ENCODE measurements at places on chromosomes 4 and X. TPM values are rescaled to one million over a fixed set of nuclear protein-coding genes. Genes with fewer than 3 reads are reported as not detected.

Gene ADH1B
- polyA plus RNA-seq, result not detected

GRCh38 chrX:125295337-125295736, 24.3 kb upstream of the TEX13C start:
- no peak overlapping the region for H3K4me3 ChIP-seq
- no peaks in the 10 kb centered on the region for H3K4me1 ChIP-seq
- H3K27me3 ChIP-seq, result no peaks in the 10 kb centered on the region
- no peak overlapping the region for H3K27ac ChIP-seq
- no peak for DNase-seq
- H3K36me3 ChIP-seq, result no peaks in the 10 kb centered on the region

DNA sequence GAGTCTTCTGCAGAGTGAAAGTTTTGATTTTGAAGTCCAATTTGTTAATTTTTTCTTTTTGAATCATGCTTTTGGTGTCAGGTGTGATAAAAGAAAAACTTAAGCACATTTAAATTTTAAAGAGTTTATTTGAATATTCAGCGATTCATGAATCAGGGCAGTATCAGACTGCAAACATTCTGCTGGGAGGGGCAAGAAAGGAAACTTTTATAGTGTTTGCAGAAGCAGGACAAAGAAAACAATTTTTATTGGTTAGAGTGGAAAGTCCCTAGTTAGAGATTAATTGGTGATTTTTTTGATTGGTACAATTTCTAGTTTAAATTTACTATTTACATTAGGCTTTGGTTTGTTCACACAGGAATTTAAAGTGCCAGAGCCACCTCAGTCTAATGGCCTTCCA, 1.5 kb upstream of the DIPK2B start:
- H3K4me3 ChIP-seq, result no peak overlapping the region
- no peak for DNase-seq
- H3K4me1 ChIP-seq, result no peaks in the 10 kb centered on the region
- no peak overlapping the region for H3K27ac ChIP-seq
- H3K36me3 ChIP-seq, result no peaks in the 10 kb centered on the region
- H3K27me3 ChIP-seq, result peaks cover 11% of the 10 kb centered on the region

DNA sequence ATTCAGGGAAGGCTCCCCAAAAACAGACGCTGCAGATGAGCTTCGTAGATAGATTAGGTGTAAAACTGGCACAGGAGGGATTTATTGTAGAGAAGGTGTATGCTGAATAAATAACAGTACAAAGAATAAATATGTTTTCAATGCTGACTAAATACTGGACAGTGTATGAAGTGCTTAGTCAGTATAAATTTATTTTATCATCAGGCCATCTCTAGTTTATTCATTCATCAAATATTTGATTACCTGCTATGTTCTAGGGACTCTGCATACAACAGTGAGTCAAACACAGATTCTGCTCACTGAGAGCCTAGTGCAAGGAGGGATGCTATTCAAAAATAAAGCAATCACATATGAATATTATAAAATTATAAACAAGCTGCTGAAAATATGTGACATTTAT, 63.6 kb upstream of the TSPAN5 start:
- DNase-seq, result no peak
- H3K36me3 ChIP-seq, result no peaks in the 10 kb centered on the region
- H3K4me3 ChIP-seq, result no peak overlapping the region
- H3K27me3 ChIP-seq, result no peaks in the 10 kb centered on the region
- peaks cover 11% of the 10 kb centered on the region for H3K4me1 ChIP-seq
- H3K27ac ChIP-seq, result no peak overlapping the region

DNA sequence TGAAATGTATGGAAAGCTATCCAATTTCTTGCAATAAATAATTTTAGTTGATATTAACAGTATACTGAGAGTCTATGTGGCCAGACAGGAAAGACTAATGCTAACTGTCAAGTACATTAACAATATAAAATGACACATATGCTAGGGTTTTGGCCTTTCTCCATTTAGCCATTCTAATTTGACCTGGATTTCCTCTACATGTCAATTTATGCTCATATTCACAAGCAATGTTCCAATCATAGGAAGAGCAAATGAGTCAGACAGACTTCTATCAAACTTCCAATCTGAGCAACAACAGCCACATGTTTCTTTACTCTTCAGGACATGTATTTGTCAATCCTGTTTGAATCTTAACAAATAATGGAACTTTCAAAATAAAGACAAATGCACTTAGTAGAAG, 53.6 kb downstream of the CORIN start:
- peak overlapping the region; percentile 31 for H3K27ac ChIP-seq
- peak; percentile 68 for DNase-seq
- H3K27me3 ChIP-seq, result no peaks in the 10 kb centered on the region
- H3K4me1 ChIP-seq, result no peaks in the 10 kb centered on the region
- H3K4me3 ChIP-seq, result no peak overlapping the region

Gene MTNR1A
- polyA plus RNA-seq, result not detected

DNA sequence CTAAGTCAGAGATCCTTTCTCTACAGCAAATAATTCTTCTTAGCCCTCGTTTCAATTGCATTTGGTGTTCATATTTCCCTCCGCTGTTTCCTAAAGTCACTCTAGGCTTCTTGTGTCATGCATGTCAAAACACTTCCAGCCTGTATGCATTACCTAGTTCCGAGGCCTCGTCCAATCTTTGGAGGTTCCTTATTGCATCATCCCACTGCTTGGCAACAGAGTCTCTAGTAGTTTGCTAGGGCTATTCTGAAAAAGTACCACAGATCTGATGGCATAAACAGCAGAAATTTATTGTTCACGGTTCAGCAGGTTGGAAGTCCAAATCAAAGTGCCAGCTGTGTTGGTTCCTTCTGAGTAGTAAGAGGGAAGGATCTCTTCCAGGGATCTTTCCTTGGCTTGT, 5.9 kb downstream of the H2BW2 start:
- H3K27ac ChIP-seq, result no peak overlapping the region
- no peak overlapping the region for H3K4me3 ChIP-seq

Gene NLGN4X
- polyA plus RNA-seq, result 0.05 TPM

GRCh38 chr4:173883821-173884220, 353.8 kb upstream of the HAND2 start:
- no peaks in the 10 kb centered on the region for H3K27me3 ChIP-seq
- no peaks in the 10 kb centered on the region for H3K36me3 ChIP-seq
- H3K4me1 ChIP-seq, result peaks cover under 1% of the 10 kb centered on the region
- no peak for DNase-seq

Gene CXCL11
- not detected for polyA plus RNA-seq

DNA sequence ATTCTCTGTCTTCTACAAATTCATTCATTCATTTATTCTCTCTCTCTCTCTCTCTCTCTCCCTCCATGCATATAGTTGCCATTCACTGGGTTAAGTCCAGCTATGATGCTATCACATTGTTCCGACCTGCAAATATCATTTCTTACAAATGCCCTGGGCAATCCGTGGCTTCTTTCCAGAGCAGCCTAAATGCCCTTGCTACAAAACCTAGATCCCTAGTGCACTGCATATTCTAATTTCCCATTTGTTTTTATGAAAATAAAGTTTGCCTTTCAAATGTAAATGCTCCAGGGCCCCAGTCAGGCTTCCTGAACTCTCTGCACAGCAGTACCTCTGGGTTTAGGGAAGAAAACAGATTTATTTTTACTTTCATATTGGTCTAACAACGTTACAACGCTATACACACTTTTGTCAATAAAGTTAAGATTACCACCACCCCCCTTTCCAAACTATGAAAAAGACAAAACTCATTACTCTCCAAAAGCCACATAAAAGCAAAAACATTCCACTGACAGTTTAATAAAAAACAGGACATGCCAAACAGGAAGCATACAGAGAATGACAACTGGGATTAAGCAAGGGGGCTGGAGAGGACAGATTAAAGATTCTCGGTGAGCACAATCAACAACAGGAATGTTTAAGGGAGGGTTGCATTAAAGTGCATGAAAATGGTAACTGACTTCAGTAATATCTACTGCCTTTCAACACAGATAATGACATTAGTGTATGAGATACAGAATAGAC, 104.3 kb downstream of the USP46 start:
- no peaks in the 10 kb centered on the region for H3K27me3 ChIP-seq
- H3K27ac ChIP-seq, result no peak overlapping the region
- H3K36me3 ChIP-seq, result no peaks in the 10 kb centered on the region
- no peak for DNase-seq
- H3K4me1 ChIP-seq, result no peaks in the 10 kb centered on the region

DNA sequence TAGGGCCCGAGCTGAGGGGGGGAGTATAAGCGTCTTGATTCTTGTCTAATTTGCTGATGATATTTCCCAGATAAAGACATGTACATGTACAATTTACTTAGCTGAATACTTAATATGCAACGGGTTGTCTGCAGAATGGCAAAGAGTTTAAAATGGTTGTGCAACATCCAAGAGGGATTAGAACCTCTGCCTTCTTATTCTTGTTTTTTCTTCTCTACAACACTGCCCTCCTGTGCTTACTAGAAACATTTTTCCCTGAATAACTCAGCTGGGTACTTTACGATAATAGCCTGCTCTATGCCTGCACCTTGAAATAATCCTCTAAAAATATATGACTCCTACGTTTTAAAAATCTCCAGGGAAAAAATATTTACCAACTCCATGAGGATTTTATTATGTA, 41.8 kb downstream of the INTS12 start:
- no peak for DNase-seq
- no peaks in the 10 kb centered on the region for H3K36me3 ChIP-seq
- H3K27me3 ChIP-seq, result no peaks in the 10 kb centered on the region
- H3K4me3 ChIP-seq, result no peak overlapping the region

DNA sequence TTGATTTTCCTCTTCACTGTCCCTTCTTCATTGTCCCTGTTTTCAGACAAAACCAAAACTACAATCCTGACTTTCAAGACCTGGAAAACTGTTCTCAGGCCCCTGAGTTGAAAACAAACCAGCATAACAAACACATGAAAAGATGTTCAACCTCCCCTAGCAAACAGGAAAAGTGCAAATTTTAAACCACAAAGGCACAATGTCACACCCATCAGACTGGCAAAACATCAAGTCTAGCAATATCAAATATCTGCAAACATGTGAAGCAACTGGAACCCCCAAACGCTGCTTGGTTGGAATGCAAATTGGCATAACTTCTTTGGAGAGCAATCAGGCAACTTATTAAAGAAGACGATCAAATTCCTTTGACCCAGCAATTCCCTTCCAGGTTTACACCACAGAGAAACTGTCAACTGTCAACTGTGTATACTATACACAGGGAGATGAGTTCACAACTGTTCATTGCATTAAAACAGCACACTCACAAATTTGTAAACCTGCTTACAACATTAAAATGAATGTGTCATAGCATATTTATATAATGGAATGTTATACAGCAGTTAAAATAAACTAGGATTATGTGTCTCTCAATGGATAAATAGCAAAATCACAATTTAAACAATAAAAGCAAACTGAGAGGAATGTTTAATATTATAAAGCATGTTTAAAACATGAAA, 7.0 kb downstream of the USP46 start:
- DNase-seq, result no peak
- no peaks in the 10 kb centered on the region for H3K4me1 ChIP-seq
- H3K4me3 ChIP-seq, result no peak overlapping the region
- no peaks in the 10 kb centered on the region for H3K27me3 ChIP-seq

GRCh38 chr4:84417997-84418709, 80.9 kb downstream of the NKX6-1 start:
- DNase-seq, result no peak
- no peaks in the 10 kb centered on the region for H3K27me3 ChIP-seq
- H3K36me3 ChIP-seq, result no peaks in the 10 kb centered on the region
- no peak overlapping the region for H3K27ac ChIP-seq
- no peaks in the 10 kb centered on the region for H3K4me1 ChIP-seq
- H3K4me3 ChIP-seq, result no peak overlapping the region

Gene FGB
- polyA plus RNA-seq, result not detected

DNA sequence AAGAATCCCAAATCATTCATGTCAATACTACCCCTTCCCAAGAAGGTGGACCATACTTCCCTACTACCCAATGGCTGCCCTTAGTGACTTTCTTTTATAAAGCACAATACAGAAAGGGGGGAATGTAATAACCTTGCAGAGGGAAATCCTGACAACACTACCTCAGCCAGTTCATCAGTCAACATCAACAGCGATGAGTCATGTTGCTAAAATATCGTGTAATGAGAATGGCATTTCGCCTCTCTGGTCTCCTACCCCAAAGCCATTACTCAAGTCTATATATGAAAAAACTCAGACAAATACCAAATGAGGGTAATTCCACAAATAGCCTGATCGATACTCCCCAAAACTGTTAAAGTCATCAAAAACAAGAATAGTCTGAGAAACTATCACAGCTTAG, 3.3 kb upstream of the MAGEA8 start:
- H3K4me3 ChIP-seq, result no peak overlapping the region
- no peak overlapping the region for H3K27ac ChIP-seq
- H3K4me1 ChIP-seq, result no peaks in the 10 kb centered on the region
- H3K27me3 ChIP-seq, result peaks cover 8% of the 10 kb centered on the region

DNA sequence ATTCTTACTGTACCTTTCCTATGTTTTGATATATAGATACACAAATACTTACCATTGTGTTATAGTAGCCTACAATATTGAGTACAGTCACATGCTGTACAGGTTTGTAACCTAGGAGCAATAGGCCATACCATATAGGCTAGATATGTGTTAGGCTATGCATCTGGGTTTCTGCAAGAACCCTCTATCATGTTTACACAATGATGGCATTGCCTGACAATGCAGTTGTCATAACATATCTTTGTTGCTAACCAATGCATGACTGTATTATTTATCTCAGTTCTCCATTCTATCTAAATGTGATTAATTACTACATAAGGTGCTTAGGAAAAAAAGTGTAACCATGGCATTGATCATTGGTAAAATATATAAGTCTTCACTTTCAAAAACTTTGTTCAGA, 10.0 kb upstream of the SPCS3 start:
- no peaks in the 10 kb centered on the region for H3K27me3 ChIP-seq
- H3K4me1 ChIP-seq, result no peaks in the 10 kb centered on the region
- no peaks in the 10 kb centered on the region for H3K36me3 ChIP-seq
- no peak overlapping the region for H3K27ac ChIP-seq
- no peak for DNase-seq

GRCh38 chrX:38273453-38273852, 52.8 kb upstream of the SRPX start:
- no peak overlapping the region for H3K27ac ChIP-seq
- no peak overlapping the region for H3K4me3 ChIP-seq
- DNase-seq, result no peak
- H3K4me1 ChIP-seq, result no peaks in the 10 kb centered on the region

- no peak overlapping the region for H3K27ac ChIP-seq
- DNase-seq, result no peak
- H3K27me3 ChIP-seq, result no peaks in the 10 kb centered on the region
- H3K4me3 ChIP-seq, result no peak overlapping the region
- no peaks in the 10 kb centered on the region for H3K36me3 ChIP-seq
- H3K4me1 ChIP-seq, result no peaks in the 10 kb centered on the region
These were observed 122.4 kb downstream of the PALLD start for GRCh38 chr4:168619266-168619631.

- no peaks in the 10 kb centered on the region for H3K27me3 ChIP-seq
- peak; percentile 65 for DNase-seq
- H3K4me1 ChIP-seq, result peaks cover 12% of the 10 kb centered on the region
- H3K4me3 ChIP-seq, result peak overlapping the region; percentile 70
These were observed 664 bp downstream of the PRSS12 start for GRCh38 chr4:118351851-118352827.

- no peak overlapping the region for H3K27ac ChIP-seq
- H3K4me1 ChIP-seq, result peaks cover 2% of the 10 kb centered on the region
- H3K4me3 ChIP-seq, result no peak overlapping the region
- no peaks in the 10 kb centered on the region for H3K27me3 ChIP-seq
- DNase-seq, result no peak
These were observed 10.4 kb upstream of the CDK16 start for GRCh38 chrX:47208108-47208507.

- no peak overlapping the region for H3K4me3 ChIP-seq
- H3K36me3 ChIP-seq, result no peaks in the 10 kb centered on the region
These were observed 212.9 kb downstream of the LDB2 start for GRCh38 chr4:16685536-16685935.

All from SK-N-SH (cell line).